ENCODE measurements at places on chromosomes 7 and 10.

GRCh38 chr10:127738512-127739424 lies 1.8 kb downstream of the FOXI2 start:
- no peak for DNase-seq

GRCh38 chr10:14654821-14655382 lies 119.8 kb downstream of the FAM107B start:
- no peak for DNase-seq

DNA sequence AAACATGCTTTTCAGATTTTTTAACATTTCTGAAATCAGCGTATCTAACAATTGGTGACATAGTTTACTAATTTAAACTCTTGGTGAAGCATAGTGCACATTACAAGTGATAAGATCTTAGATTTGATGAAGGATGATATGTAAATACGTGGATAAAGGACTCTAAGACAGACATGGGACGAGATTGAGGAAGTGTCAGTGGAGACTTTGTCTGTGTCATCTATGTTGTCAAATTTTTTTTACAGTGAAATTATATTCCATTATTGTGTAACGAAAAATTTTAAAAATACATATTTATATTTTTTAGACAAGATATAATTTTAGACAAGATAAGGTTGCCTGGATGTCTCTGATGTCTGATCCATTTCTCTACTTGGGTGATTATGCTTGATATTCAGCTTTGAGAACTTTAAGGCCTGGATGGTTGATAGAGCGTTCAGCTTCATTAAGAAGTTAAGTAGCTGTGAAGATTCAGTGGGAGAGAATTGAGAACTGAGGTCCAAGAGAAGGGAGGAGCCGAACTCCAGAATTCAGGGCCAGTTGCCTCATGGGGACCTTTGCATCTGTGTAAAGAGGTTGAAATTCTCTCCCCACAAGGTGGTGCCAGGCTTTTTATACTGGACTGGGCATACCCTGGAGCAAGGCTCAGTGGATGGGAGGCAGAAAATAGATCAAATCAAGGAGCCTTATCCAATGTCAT lies 62.7 kb downstream of the KAT6B start:
- DNase-seq: peak; percentile 58

- DNase-seq: no peak
These were observed 220.9 kb upstream of the HABP2 start for GRCh38 chr10:113331961-113332360.

DNA sequence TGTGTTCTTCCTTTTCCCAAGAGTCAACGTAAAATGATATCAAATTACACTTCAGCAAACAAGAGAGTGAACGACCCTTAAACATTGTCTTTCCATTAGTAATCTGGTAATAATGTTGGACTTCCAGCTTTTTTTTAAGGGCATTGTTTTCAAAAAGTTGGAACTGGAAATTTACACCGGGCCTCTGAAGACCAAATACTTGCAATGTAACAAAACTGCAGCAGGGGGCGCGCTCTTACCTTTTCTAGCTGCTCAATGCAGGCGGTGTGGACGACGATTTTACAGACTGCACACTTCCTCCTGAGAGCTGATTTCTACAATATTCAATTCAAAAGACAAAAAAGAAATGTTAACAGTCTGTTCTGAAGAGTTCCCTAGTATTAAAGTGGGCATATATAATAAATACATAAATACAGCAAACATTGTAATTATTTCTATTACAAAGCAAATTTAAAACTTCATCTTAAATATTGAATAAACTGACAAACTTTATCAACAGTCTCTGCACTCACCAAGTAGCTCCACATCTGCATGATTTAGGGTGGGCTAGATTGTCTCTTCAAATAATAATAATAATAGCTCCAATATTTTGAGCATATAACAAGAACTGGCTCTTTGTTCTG lies 190.4 kb downstream of the DGKI start:
- peak; percentile 87 for DNase-seq

GRCh38 chr7:36880108-36880507 lies 155.8 kb upstream of the AOAH start:
- no peak for DNase-seq

- DNase-seq: no peak
These were observed 470.7 kb downstream of the DNAJB6 start for GRCh38 chr7:157807510-157807909.

- DNase-seq: no peak
These were observed 18.5 kb downstream of the SH3PXD2A start for GRCh38 chr10:103836861-103837260.

GRCh38 chr10:1308173-1308961 lies 252.2 kb downstream of the WDR37 start:
- no peak for DNase-seq

DNA sequence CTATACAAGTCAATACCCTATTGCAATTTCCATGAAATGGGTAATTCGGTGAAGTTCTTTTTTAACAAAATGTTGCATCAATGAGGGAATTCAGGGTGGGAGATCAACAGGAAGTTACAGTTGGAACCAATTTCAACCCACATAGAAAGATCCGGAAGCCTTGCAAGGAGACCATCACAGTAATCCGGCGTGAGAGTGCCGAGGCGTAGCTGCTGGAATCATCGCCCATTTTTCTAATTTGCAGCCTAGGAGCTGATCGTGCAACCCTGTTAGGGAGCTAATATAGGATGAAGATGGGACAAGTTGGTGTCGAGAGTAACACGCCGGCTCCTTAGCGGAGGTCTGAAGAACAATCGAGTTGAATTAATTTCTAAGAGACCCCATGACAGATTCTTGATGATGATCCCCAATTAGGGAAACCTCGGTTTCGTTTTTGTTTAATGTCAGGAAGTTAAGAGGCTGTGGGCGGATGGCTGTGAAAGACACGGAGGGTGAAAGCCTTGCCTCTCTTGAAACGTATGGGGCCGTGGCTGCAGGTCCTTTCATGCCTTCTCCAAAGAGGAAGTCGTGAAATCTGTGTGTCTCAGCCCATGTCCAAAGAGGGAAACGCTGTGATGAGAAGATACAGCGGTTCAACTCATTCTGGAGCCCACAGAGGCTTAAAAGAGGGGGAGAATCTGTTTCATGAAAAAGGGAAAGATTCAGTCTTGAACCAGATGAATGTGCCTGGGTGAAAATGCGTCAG lies 51.2 kb upstream of the CARD11 start:
- DNase-seq: peak; percentile 94

- no peak for DNase-seq
These were observed 52.1 kb downstream of the SH2D4B start for GRCh38 chr10:80589726-80590373.

- no peak for DNase-seq
These were observed at the start of gene ACSL5 for GRCh38 chr10:112373912-112374338. Gene ACSL5 (plus strand): TSS chr10:112374116. CDS start chr10:112394947, 20,831 bp downstream.

DNA sequence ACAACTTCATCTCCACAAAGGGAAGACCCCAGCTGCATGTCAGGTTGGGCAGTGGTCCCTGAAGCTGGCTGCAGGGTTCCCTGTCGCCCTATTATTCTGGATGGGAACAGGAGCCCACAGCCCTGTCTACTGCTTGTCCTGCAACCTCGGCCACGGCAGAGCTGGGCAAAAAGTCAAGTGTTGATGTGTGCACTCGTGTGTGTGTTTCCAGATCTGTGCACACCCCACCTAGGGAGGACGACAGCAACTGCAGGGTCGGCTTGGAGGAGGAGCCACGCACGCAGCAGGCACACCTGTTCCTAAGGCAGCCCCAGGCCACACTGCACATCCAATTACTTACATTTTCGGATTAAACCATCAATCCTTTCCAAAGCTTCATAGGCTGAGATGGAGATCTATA lies 23.6 kb downstream of the PITRM1 start:
- no peak for DNase-seq

- DNase-seq: no peak
These were observed 124.6 kb upstream of the NRBF2 start for GRCh38 chr10:63008491-63008890.

DNA sequence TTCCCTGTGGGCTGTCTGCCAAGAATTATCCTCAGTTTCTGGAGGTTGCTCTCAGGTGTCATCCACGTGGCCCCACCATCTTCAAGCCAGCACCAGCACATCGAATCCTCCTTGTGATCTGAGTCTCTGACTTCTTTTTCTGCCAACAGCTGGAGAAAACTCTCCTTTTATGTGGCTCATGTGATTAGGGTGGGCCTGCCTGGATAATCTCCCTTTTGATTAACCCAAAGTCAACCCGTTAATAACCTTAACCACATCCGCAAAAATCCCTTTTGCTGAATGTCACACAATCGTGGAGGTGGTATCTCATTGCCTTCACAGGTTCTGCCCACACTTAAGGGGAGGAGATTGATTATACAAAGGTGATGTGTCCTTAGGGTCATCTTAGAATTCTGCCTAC lies 73.8 kb downstream of the LRGUK start:
- DNase-seq: no peak

Measured in inflammatory macrophage treated with lipopolysaccharide for 4 hours (primary cell).